ENCODE measurements at places on chromosomes 3 and 15.

DNA sequence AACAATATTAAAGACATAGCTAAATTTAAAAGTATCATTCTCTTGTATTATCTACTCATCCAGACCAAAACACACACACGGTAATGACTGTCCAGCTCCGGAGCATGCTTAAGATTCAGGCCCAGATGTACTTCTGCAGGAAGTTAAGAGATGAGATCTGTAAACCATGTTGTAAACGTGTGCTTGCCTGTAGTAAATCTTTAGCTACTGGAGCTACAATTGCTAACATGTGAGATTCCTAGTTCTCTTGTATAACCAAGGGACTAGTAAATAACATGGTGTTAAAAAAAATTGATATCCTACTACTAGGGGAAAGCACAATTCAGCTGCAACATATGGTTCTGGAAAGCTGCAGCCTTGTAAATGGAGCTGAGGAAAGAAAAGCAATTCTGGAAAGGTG, 651.7 kb upstream of the CCDC54 start:
- no peak for DNase-seq

DNA sequence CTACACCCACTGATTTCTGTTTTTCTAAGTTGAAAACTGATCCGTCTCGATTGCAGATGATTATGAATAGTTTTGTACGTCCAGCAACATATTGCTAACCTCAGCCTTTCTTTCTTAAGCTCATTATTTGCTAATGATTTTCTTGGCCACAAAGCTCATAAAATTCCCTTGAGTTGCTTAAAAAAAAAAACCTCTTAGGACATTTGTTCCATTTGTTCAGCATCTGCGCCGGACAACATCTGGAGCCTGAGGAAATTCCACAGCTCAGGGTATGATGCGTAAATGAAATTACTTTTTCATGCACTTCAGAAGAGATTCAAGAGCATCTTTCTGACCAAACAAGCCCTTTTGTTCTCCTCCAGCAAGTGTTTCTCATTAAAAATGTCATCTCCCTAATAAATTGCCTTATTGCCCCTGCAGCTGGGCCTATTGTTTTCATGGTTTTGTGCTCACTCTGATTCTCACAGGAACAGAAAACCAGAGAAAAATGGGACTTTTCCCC, 249.1 kb upstream of the MCTP2 start:
- no peak for DNase-seq

GRCh38 chr3:159825216-159825854, 163.3 kb upstream of the IL12A start:
- DNase-seq: no peak

DNA sequence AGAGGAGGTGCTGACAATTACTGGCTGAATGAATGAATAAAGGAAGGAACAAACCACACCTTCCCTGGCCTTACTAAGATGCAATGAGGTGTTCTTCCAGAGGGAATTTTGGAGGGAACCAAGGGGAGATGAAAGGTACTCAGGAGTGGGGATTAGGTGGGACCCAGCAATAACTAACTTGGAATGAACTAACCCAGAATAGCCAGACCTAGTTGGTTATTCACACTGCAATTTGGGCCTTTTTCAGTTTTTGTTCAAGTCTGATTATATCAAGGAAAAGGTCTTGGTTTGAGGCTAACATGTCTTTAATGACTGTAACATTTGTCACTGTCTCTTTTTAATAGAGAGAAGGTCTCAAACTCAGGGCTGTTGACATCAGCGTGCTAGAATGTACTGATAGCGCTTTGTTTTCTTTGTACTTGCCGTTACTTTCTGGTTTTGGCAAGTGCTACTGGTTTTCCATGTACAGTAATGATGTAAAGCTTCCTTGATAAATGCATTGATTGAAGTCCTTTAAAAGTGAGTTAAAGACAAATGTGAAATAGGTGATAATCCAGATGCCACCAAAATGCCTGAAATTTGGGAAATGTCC, 3.2 kb upstream of the PLXND1 start:
- no peak for DNase-seq

DNA sequence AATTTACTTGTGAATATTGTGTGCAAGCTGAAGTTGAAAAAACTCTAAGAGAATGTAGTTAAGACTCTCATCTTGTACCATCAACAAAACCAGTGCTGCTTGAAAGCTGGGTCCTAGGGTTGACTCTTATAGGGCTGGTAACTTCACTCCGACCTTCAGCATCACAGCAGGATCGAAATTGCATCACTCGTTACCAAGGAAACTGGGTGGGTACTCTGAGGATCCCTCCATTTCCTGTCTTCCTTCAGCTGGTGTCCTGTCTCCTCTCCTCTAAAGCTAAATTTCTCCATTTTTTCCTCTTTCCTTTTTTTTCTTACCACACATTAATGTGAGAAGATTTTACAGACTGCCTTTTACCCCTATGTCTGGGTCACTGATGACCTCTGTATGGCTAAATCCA, 3.0 kb upstream of the APH1B start:
- no peak for DNase-seq

GRCh38 chr3:171363202-171363601, 97.0 kb downstream of the TNIK start:
- DNase-seq: no peak

GRCh38 chr15:31382713-31383045, 56.0 kb downstream of the KLF13 start:
- DNase-seq: no peak

DNA sequence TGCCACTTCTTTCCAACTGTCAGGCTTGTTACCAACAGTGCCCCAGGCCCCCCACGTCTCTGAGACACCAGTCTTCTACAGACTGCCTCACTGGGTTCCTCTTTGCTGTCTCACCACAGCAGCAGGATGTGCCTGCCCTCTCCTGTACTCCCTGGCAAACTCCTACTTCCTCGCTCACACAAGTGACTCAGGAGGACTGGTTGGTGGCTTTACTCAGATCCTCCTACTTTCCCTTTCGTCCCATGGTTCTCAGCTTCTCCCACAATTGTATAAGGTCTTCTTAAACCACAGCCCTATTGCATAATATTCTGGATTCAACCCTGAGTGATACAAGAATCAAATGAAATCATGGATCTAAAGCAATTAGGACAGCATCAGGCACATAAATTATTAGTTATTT, 246.6 kb upstream of the PROK2 start:
- no peak for DNase-seq

GRCh38 chr15:84872009-84872910, 12.2 kb upstream of the SLC28A1 start:
- no peak for DNase-seq

- DNase-seq: no peak
Observed at GRCh38 chr3:27666708-27667107, 55.4 kb downstream of the EOMES start.

DNA sequence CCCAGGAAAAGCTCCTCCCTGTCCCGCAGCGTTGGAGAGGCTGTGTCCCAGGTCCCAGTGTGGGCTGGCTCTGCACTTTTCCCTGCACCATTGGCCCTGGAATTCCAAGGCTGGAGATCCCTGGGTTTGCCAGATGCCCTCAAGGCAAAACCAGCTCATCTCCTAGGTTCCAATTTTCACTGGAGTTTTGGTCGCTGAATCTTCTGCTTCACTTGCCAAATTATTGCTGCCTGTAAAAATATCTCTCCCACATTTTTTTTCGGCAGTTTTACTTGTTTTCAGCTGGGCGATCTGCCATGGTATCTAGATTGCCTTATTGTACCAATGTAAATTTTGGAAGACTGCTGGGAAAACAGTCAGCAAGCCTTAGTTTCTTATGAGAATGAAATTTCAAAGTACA, 150.9 kb upstream of the ATP10A start:
- no peak for DNase-seq

GRCh38 chr15:67979281-67979680, 74.8 kb upstream of the PIAS1 start:
- DNase-seq: no peak

GRCh38 chr3:70431911-70432310, 119.5 kb upstream of the MDFIC2 start:
- DNase-seq: no peak

GRCh38 chr3:136959599-136959998, 1.8 kb downstream of the IL20RB start:
- no peak for DNase-seq

DNA sequence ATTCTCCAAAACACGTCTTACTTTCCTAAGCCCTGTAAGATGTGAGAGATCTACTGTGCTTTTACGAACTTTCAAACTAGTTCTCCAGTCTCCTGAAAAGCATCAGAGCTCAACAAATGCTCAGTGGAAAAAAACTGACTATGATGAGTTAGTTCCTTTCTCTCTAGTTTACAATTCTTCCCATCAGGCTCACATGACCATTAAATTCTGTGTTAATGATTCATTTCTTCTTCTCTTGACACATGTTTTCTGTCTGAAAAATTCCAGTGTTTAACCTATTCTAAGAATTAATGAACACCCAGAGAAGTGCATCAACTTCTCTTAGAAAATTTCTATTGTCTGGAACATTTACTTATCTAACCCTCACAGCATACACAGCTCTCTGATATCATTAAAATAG, 844.3 kb downstream of the SI start:
- DNase-seq: no peak

DNA sequence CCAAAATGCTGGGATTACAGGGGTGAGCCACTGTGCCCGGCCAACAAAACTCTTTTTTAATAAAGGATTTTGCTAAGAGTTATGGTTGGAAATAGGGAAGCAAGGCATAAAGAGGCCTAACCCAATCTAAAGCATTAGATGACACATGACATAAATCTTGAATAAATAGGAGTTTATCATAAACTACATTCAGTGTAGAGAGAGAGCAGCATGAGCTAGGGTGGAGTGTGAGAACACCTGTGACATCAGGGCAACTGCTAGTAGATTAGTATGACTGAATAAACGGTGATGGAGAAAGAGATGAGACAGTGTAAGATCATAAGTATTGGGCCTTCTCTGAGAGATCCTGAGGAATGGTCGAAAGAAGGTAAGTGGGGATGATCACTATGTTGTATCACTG, 63.7 kb downstream of the DPPA2 start:
- no peak for DNase-seq

DNA sequence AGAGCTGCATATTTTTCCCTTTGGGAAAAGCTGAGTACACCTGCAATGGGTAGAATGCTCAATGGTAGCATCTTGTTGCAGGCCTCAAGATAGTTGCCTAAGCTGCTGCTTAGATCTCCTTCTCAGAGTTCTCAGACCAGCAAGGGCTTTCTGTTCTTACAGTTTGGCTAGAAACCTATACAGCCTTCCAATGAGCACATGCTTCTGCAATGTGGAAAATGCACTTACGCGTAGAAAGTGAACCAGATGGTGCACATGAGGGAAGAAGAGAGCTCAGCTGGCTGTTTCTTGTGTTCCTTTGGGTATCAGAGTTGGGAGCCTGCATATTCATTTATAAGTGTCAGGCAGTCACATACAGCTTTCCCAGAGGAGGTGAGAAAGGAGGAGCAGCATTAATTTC, 136.4 kb downstream of the B3GALNT1 start:
- DNase-seq: no peak

- DNase-seq: no peak
Observed at GRCh38 chr15:99267957-99268356, 16.7 kb downstream of the LRRC28 start.

GRCh38 chr3:120604784-120605183, 8.6 kb downstream of the NDUFB4 start:
- no peak for DNase-seq

DNA sequence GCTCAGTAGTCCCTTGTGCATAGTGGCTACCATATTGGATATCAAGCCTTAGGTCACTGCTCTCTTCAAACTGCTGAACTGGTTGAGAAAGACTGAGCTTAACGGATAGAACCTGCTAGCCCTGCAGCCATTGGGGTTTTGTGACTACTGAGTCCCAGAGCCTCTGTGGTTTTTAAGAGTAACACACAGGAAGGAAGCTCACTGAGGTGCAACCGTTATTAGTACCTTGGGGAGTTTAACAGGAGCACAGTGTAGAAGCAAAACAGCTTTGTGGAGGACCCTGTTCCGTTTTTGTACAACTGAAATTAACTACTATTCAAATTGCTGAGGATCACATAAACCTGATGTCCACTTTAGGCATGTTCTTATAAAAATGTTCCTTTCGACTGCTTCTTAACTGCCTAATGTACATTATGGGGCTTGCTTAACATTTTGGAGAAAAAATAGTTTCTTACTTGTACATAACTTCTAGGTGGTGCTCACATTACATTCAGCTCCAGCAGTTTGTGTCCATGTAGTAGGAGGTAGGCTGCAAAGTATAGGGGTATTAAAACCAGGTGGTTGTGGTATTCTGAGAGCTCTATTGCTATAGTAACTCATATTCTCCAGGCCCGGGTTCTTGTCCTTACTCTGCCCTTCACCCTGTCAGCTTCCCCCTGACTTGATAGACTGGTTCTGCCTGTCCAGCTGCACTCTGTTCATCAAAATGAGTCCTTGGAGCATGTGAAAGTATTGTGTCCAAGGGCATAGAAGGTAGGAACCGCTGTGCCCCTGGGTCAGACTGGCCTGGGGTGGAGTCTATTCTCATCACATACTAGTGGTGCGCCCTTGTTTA, 17.3 kb downstream of the PXK start:
- DNase-seq: no peak

DNA sequence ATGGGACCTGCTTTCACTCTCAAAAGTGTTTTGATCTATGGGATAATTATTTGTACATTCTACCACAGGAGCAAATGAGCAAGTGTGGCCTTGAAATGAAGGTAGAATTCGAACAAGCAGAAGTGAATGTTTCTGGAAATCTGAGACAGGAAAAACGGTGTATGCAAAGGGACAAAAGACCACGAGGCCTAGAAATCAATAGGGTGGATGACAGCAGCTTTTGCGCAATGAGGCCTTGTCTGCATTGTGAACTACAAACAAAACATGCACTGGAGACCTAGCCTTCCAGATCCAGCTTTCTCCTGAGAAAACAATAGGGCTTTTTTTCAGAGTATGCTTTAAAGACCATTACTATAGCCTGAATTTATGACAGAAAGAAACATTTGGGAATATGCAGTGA, 1137.0 kb downstream of the ROBO2 start:
- no peak for DNase-seq

DNA sequence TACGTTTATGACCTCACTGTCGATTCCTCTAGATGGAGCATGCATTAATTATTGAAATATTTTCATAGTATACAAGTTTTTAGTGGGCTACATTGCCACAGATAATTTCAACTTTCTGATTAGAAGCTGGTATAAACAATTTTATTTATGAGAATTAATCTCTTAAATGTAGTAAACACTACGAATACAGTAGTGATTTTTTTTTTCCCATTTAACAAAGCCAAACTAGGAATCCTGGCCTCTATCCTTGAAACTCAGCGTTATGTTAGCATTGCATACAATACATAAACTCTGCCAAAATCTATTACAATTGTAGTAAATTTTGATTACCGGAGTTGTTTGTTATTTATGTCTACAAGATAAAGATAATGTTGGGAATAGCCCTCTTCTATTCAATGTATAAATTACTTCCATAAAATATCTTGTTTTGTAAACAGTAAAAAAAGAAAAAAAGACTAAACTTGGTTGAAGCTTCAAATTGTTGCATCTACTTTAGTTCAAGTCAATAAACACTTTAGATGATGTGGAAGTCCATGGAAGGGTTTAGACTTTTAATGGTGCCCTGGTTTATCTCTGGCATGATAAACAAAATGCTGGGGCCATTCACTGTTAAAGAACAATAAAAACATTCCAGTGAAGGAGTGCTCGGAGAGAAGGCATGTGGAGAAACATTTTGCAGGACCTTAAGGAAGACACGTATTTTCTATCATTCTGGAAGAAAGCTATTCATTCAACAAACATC, 77.3 kb upstream of the NR2F2 start:
- DNase-seq: no peak

- peak; percentile 2 for DNase-seq
Observed at GRCh38 chr3:12663401-12663935, 449 bp downstream of the RAF1 start.
